ENCODE measurements at places on chromosomes 6 and 20.

- no peak for DNase-seq
Measured at GRCh38 chr20:23161968-23162696, 76.0 kb upstream of the CD93 start.

DNA sequence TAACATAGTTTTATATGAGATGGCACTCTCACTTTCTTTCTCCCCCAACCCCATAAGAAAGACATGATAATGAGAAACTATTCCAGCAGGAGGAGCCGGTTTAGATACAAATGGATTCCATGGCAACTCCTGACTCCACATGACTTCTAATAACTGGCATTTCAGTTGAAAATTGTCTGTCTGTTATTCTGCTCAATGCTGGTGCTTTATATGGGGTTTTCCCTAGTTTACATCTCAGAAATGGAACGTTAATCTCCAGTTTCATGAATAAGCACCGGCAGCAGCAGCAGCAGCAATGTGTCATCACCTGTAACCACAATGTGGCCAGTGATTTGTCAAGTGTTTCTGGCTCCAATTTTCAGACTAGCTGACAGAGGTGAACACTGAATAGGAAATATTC is 8.0 kb upstream of the SIM1 start:
- peak; percentile 36 for DNase-seq

DNA sequence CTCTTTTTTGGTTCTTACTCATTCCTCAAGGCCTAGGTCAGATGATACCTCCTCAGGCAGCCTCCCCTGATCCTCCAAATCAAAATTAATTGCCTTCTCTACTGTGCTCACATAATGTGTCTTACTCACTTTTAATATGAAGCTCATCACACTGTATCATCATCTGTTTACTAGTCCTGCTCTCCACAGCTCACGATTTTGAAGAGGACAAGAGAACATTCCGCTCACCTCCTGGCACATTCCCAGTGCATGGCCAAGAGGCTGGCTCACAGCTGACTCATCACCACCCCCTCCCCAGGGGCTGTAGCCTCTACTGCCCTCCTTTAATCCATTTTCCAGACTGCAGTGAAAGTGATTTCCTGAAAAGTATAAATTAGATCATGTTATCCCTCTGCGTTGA is 133.1 kb downstream of the ALDH8A1 start:
- no peak for DNase-seq

- DNase-seq, result peak; percentile 65
Measured at GRCh38 chr20:62953839-62954703, 1.6 kb downstream of the SLC17A9 start.

GRCh38 chr6:106273087-106273486 is 52.5 kb downstream of the ATG5 start:
- DNase-seq, result no peak

- no peak for DNase-seq
Measured at GRCh38 chr20:1317545-1318255, 11.2 kb downstream of the SDCBP2 start.

DNA sequence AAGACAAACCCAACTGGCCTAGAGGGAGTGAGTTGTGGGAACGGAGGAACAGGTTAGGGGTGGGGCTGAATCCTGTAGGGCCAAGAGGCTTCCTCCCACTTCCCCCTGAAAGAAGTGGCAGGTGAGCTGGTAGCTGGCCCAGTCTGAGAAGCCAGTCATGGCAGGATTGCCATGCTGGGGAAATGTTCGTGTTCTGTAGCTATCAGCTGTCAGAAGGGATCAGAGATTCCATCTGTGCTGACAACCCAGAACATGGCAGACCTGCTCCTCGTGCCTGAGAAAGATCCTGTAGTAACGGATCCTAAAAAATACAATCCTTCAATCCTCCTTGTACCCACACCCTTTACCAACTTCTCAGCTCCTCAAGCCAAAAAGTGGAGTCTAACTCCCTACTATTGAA is 43.0 kb downstream of the BANF2 start:
- DNase-seq, result no peak

- no peak for DNase-seq
Measured at GRCh38 chr6:75751443-75751842, 2.4 kb downstream of the MYO6 start.
